Activated CD4-positive, alpha-beta T cell treated with anti-CD3 and anti-CD28 coated beads for 36 hours (primary cell): ENCODE measurements at places on chromosomes 11 and 22.

DNA sequence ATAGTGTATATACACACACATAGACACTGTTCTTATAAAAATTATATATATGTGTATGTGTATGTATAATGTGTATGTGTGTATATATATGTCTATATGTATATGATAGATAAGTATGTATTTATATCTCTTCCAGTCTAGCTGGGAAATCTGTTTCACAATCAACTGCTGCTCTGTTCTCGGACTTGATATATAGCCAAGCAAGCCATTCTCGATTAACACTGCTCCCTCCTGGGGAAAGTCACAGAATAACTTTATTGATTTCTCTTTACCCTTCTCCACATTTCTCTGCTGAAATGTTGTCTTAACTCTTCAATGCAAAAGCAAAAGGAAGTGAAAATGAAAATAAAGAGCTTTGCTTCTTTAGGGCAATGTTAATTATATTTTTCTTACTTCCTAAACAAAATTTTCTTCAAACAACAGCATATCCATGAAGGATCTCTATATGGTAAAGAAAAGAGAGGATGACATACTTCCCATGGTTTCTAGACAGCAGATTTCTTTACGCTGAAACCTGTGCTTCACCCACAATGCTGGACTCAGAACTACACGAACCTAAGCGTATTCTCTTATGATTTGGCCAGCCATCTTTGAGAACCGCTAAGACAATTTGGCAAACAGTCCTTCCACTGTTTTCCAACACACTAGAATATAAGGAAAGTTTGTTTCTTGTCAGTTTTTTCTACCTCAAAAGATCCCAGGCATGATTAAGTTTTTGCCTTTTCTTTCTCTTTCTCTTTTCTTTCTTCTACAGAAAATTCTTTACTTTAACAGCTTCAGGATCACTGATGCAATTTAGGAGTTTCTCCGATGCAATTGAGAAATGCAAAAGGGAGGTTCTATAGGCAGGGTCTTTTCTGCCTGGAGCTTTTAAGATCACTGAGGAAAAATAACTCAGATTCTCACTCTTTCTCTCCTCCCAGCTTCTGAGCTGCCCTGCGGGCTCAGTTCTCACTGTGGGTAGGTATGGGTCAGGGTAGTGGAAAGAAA, 1.9 kb downstream of the BLID start:
- H3K36me3 ChIP-seq, result no peaks in the 10 kb centered on the region
- peaks cover 5% of the 10 kb centered on the region for H3K27me3 ChIP-seq

- no peaks in the 10 kb centered on the region for H3K4me1 ChIP-seq
- no peak for DNase-seq
- H3K4me3 ChIP-seq, result no peak overlapping the region
- H3K27me3 ChIP-seq, result peaks cover 18% of the 10 kb centered on the region
- no peaks in the 10 kb centered on the region for H3K36me3 ChIP-seq
These were observed 34.6 kb upstream of the CEP126 start for GRCh38 chr11:101880222-101880621.

DNA sequence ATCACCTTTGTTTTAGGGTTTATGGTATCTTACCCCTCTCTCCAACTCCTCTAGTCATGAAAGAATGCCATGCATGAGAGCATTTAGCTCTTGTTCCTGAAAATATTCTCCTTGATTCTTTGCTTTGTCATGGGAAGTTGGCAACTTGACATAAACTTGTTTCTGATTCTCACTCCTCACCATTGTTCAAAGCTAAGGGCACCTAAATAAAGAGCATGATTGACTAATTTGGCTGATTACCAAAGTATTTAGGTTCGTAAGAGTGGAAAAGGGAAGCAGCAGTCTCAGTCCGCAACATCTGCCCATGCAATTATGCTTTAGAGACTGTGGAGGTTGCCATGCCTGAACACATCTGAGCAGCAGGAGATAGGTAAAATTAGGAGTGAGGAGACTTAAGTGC, 26.4 kb downstream of the OR52K1 start:
- no peaks in the 10 kb centered on the region for H3K36me3 ChIP-seq
- H3K27me3 ChIP-seq, result peaks cover 12% of the 10 kb centered on the region
- no peak for DNase-seq
- H3K27ac ChIP-seq, result no peak overlapping the region

GRCh38 chr22:37664249-37665101, 6.0 kb downstream of the PDXP start:
- no peak overlapping the region for H3K4me3 ChIP-seq
- H3K27me3 ChIP-seq, result no peaks in the 10 kb centered on the region
- peaks cover 11% of the 10 kb centered on the region for H3K36me3 ChIP-seq

- no peak for DNase-seq
- peaks cover 9% of the 10 kb centered on the region for H3K27me3 ChIP-seq
- H3K4me3 ChIP-seq, result no peak overlapping the region
- no peak overlapping the region for H3K27ac ChIP-seq
- H3K36me3 ChIP-seq, result no peaks in the 10 kb centered on the region
These were observed 450.5 kb upstream of the CCDC90B start for GRCh38 chr11:83736684-83737083.

- no peak overlapping the region for H3K4me3 ChIP-seq
- no peak overlapping the region for H3K27ac ChIP-seq
- H3K36me3 ChIP-seq, result no peaks in the 10 kb centered on the region
- no peaks in the 10 kb centered on the region for H3K4me1 ChIP-seq
- DNase-seq, result no peak
These were observed 55.7 kb upstream of the DEUP1 start for GRCh38 chr11:93274851-93275250.

GRCh38 chr11:17985517-17985916, 27.3 kb downstream of the SERGEF start:
- peaks cover 52% of the 10 kb centered on the region for H3K36me3 ChIP-seq
- H3K27ac ChIP-seq, result no peak overlapping the region
- no peak overlapping the region for H3K4me3 ChIP-seq
- H3K4me1 ChIP-seq, result no peaks in the 10 kb centered on the region

DNA sequence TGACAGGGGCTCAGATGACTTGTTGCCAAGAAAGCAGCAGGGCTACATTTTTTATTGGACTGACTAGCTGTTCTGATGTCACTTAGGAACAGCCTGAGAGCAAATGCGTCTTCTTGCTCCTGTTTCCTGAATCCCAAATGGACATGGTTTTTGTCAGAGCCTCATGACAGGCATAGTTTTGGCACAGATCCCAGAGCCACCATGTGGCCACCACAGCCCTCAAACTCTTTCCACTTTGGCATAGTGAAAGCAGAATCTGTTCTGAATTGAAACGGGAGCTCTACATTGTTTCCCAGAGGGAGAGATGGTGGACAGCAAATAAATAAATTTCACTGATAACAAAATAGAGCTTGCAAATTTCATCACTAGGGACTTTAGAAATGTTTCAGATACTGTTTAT, 222.2 kb downstream of the C11orf87 start:
- no peak overlapping the region for H3K27ac ChIP-seq
- H3K27me3 ChIP-seq, result peaks cover 2% of the 10 kb centered on the region
- no peaks in the 10 kb centered on the region for H3K4me1 ChIP-seq
- no peak overlapping the region for H3K4me3 ChIP-seq
- H3K36me3 ChIP-seq, result no peaks in the 10 kb centered on the region

GRCh38 chr11:12233602-12233925, 123.2 kb downstream of the MICAL2 start:
- H3K4me3 ChIP-seq, result no peak overlapping the region
- no peak for DNase-seq
- H3K36me3 ChIP-seq, result peaks cover 62% of the 10 kb centered on the region
- H3K27me3 ChIP-seq, result no peaks in the 10 kb centered on the region
- peaks cover 34% of the 10 kb centered on the region for H3K4me1 ChIP-seq

- H3K27ac ChIP-seq, result no peak overlapping the region
- H3K27me3 ChIP-seq, result no peaks in the 10 kb centered on the region
- H3K4me1 ChIP-seq, result peaks cover 25% of the 10 kb centered on the region
- no peak overlapping the region for H3K4me3 ChIP-seq
- DNase-seq, result no peak
- H3K36me3 ChIP-seq, result peaks cover 50% of the 10 kb centered on the region
These were observed 12.7 kb downstream of the SDHAF2 start for GRCh38 chr11:61442616-61443015.

DNA sequence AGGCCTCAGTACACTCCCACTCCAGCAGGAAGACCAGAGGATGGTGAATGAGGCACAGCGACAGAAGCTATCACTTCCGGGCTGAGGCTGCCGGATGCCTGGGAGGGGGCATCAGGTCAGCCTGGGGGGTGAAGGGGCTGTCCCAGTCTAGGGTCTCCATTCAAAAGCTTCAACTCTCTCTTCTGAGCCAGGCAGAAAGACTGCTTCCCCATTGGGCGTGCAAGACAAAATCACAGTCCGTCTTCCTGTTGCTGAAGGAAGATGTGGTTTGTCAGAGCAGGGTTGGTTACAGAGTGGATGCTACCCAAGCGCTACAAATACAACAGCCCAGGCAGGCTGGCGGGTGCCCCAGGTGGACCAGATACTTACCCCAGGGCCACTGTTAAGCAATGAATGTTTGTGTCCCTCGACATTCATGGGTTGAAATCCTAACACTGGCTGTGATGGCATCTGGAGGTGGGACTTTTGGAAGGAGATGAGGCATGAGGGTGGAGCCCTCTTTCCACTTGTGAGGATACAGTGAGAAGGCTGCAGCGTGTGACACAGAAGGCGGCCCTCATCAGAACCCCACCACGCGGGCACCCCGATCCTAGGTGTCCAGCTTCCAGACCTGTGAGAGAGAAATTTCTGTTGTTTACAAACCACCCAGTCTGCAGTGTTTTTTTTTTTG, 12.0 kb downstream of the UPK3A start:
- H3K27me3 ChIP-seq, result no peaks in the 10 kb centered on the region
- DNase-seq, result peak; percentile 31
- no peaks in the 10 kb centered on the region for H3K36me3 ChIP-seq
- peak overlapping the region; percentile 67 for H3K27ac ChIP-seq
- H3K4me1 ChIP-seq, result peaks cover 15% of the 10 kb centered on the region
